ENCODE measurements at places on chromosomes 7 and 10.

GRCh38 chr7:83704564-83704963, 55.6 kb upstream of the SEMA3E start:
- no peak for DNase-seq

- DNase-seq, result no peak
These were observed 851.5 kb downstream of the SORCS1 start for GRCh38 chr10:106313041-106313440.

DNA sequence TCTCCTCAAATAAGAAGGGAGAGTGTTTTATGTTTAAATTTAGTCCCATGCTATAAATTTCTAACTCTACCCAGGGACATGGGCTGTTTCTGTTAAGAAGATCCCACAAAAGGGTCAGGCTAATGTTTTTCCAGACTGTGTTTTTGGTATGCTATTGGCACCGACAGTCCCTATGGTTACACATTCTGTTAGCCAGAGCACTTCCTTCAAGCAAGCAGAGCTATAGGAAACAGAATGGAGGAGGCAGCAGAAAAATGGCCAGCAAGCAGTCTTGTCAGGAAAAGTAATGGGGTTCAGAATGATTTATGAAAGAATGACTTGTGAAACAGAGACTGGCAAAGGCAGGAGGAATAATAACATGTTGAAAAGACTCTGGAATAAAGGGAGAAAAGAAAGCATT, 44.8 kb upstream of the PHYHIPL start:
- DNase-seq, result no peak

DNA sequence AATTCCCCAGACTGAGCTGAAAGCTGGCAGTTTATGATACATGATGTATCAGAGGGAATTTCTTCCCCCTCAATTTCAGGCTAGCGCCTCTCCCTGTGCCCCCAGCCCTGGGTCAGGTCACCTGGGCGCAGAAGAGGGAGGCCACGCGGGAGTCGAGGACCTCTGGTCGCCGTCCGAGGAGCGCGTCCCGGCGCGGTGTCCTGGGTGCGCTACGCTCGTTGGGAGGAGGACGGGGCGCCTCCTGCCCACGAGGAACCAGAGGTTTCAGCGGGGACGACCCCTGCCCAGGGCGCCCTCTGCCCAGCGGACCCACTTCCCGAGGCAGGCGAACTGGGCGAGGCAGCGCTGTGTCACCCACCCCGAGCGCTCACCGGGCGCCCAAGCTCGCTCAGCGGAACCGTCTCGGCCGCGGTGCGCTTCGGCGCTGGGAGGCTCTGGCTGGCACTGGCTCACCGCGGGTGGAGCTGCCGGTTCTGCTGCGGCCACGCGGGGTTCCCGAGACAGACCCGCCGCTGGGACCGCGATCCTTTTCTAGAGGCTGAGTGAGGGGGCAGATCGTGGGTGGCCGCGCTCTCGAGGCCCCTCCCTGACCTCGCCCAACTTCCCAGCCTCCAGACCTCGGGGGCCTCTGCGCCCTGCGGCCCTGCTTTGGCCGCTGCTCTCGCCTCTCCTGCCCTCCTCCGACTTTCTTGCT, at the start of gene FAM237B:
TSS of gene FAM237B (minus strand) at position 504 of the 694 bp plus-strand sequence. CDS start 1,556 bp downstream, outside the sequence.
- no peak for DNase-seq
